Fibroblast of skin of left biceps (primary cell): ENCODE measurements at places on chromosomes 3 and 15.

GRCh38 chr15:43186003-43186353, 775 bp downstream of the CCNDBP1 start:
- DNase-seq: no peak

DNA sequence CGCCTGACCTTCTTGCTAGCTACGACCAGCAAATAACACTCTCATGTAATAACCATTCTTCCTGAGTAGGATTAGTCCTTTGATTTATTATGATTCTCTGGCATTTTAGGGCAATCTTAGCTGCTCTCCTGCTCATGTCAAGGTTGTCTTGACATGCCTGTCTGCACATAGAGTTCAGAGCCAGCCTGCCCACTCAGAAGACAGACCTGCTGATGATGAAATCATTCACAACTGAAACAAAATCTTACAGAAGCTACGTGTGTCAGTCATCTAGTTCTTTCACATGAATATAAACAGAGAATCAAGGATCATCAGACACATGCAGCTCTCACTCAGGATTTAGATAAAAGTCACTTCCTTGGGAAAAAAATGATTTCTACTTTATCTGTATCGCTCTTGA, 173.6 kb upstream of the LYSMD4 start:
- no peak for DNase-seq

GRCh38 chr15:92244703-92245102, 149.0 kb upstream of the ST8SIA2 start:
- no peak for DNase-seq

DNA sequence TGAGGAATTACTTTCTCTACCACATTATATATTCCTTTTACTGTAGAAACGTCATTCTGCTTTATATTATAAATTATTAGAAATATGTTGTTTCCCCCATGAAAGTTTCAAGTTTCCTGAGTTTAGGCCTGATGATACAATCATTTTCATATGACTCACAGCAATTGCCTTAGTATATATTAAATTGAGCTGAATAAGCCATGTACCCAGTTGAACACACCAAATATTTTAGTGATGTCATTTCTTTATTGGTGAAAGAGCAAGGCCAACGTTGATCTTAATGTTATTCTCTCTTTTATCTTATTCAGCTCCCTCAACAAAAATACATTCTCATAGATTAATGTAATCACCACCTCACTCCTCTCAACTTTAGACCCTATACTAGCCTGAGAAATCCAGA, 30.8 kb downstream of the B3GNT5 start:
- DNase-seq: no peak

DNA sequence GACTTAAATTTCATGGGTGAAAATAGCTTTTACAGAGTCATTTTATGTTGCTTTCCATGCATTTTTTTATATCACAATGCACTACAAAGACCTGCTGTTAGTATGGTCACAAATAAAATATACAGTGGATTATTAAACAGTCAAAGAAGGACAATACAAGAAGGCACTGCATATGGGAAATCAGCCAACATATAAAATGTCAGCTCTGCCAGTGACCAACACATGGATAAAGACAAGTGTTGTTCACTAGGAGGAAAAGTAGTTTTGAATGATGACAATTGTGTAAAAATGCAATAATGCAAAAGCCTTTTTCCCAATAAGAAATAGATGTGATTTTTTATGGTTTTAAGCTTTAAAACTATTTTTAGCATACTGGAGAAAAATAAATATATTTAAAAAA, 425.3 kb upstream of the CBLB start:
- no peak for DNase-seq

GRCh38 chr3:48202632-48203031, 14.4 kb upstream of the CDC25A start:
- no peak for DNase-seq
